ENCODE measurements at places on chromosomes 4 and X. TPM values are rescaled to one million over a fixed set of nuclear protein-coding genes. Genes with fewer than 3 reads are reported as not detected.
A peak's percentile ranks its signal among the peaks of the same experiment; 100 is the strongest.

TEC gene
- polyA plus RNA-seq = 1.9 TPM

C4orf50 gene
- 0.06 TPM for polyA plus RNA-seq

RIBC1 gene
- 0.55 TPM for polyA plus RNA-seq

CPEB2 gene
- 0.66 TPM for polyA plus RNA-seq

SRPX2 gene
- polyA plus RNA-seq = not detected

DNA sequence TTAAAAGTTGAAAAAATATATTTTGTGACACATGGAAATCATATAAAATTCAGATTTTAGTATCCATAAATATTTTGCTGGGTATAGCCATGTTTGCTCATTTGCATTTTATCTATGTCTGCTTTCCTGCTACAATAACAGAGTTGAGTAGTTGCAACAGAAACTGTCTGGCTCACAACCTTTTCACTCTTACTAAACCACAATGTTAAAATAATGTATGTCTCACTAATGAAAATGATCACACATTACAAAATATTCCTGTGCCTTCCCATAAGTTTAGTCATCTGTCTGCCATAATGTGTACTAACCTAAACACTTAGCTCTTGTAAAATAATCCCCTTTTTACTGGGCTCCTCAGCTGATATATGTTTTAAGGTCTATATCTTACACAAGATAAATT is 174.0 kb upstream of the PRPS2 start:
- H3K27me3 ChIP-seq = no peaks in the 10 kb centered on the region
- no peak for DNase-seq
- H3K4me3 ChIP-seq = no peak overlapping the region
- H3K27ac ChIP-seq = no peak overlapping the region
- no peaks in the 10 kb centered on the region for H3K4me1 ChIP-seq

- no peaks in the 10 kb centered on the region for H3K36me3 ChIP-seq
- no peaks in the 10 kb centered on the region for H3K4me1 ChIP-seq
- no peaks in the 10 kb centered on the region for H3K27me3 ChIP-seq
Observed at GRCh38 chr4:30117433-30117832, 602.7 kb upstream of the PCDH7 start.

DNA sequence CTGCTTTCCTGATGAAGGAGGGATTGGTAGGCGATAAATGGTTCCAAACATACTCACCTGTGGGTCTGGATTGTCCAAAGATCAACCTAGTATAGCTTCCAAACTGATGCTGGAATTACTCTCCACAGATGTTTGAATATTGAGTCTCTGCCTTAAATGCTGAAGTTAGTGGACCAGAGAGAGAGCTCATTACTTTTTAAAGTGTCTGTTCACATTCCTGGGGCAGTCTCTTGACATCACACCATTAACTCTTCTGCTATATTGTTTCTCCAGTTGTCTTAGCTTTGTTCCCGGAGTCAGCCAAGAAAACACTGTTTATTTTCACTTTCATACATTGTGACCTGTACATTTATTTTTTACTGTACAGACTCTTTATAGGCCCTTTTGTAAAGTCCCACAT is 35.4 kb downstream of the ARHGEF38 start:
- H3K27ac ChIP-seq = no peak overlapping the region
- no peaks in the 10 kb centered on the region for H3K36me3 ChIP-seq
- peaks cover 6% of the 10 kb centered on the region for H3K4me1 ChIP-seq
- H3K27me3 ChIP-seq = no peaks in the 10 kb centered on the region

- H3K27me3 ChIP-seq = no peaks in the 10 kb centered on the region
- H3K4me3 ChIP-seq = no peak overlapping the region
- no peaks in the 10 kb centered on the region for H3K4me1 ChIP-seq
- H3K36me3 ChIP-seq = no peaks in the 10 kb centered on the region
- DNase-seq = no peak
Observed at GRCh38 chrX:1025413-1025812, 187.0 kb downstream of the CRLF2 start.

DNA sequence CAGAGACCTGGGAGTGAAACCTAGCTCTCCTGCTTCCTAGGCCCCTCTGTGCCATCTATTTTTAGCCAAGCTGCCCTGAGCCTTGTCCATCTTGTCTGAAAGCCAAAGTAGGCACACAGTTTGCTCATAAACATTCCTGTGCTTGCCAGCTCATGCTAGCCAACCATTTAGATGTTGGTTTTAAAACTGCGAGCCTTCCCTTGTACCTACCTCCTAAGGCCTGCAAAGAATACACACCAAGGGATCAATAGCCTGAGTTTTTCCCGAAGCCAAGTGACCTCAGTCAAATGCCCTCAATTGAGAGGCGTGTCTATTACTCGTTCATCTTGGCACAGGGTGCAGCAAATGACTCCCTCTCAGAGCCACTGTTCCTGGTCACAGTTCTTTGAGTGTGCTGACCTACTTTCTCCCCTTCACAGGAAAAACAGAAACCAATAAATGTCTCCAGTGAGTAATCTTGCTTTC is 48.5 kb downstream of the ZCCHC12 start:
- no peak overlapping the region for H3K27ac ChIP-seq
- no peak for DNase-seq
- H3K4me3 ChIP-seq = no peak overlapping the region
- no peaks in the 10 kb centered on the region for H3K36me3 ChIP-seq
- no peaks in the 10 kb centered on the region for H3K27me3 ChIP-seq

- H3K4me1 ChIP-seq = peaks cover 20% of the 10 kb centered on the region
- H3K36me3 ChIP-seq = no peaks in the 10 kb centered on the region
- H3K4me3 ChIP-seq = no peak overlapping the region
- no peaks in the 10 kb centered on the region for H3K27me3 ChIP-seq
- DNase-seq = peak; percentile 73
- H3K27ac ChIP-seq = no peak overlapping the region
Observed at GRCh38 chr4:88196013-88196365, 37.5 kb upstream of the ABCG2 start.

DNA sequence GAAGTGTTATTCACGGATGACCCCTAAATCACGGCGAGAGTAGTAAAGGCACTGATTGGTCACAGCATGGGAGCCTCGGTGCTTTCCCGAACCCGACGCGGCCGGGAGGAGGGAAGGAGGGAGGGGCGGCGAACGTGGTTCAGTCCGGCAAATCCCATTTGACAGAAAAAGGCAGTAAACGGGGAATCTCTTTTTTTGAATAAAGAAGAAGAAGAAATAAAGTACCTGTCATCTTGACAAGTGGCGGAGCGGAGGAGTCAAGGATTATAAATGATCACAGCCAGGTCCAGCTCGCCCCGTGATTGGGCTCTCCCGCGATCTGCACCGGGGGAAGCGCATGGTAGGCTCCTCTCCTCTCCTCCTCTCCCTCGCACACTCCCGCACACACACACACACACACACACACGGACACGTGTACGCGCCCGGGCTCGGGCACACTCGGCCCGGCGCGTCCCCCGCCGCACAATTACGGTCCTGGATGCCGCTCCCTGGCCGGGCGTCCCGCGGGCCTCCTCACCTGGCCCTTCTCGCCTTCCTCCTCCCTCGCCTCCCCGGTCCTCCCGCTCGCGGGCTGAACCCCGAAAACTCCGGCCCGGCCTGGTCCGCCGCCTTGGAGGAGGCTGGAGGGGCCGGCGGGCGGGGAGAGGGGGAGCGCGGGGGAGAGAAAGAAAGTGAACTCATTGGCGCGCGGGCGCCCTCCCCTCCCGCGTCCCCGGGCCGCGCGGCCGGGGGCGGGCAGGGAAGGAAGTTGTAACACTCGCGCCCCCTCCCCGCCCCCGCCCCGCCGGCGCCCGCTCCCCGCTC is 99.2 kb upstream of the TENM3 start:
- DNase-seq = peak; percentile 87
- peak overlapping the region; percentile 83 for H3K27ac ChIP-seq
- peaks cover 37% of the 10 kb centered on the region for H3K4me1 ChIP-seq
- no peaks in the 10 kb centered on the region for H3K36me3 ChIP-seq

GRCh38 chr4:58587856-58588255 is 1477.7 kb upstream of the IGFBP7 start:
- H3K27ac ChIP-seq = no peak overlapping the region
- no peaks in the 10 kb centered on the region for H3K4me1 ChIP-seq
- H3K27me3 ChIP-seq = no peaks in the 10 kb centered on the region

DNA sequence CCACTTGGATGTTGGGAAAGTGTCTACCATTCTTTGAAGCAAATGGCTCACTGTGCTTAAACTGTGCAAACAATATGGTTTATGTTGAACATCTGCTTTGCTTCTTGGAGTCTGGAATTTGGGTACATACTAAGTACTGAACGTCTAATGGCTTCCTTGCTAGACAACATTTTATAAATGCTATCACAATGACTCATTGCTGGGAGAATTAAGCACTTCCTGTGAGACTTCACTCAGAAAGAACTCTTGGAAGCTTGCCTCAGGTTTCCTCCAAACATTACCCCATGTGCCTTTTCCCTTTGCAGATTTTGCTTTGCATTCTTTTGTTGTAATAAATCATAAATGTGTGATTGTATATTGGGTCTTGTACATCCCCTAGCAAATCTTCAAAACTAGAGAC is 139.7 kb downstream of the PACRGL start:
- no peak for DNase-seq
- no peaks in the 10 kb centered on the region for H3K36me3 ChIP-seq
- no peaks in the 10 kb centered on the region for H3K4me1 ChIP-seq
- no peaks in the 10 kb centered on the region for H3K27me3 ChIP-seq

- no peaks in the 10 kb centered on the region for H3K27me3 ChIP-seq
- no peak overlapping the region for H3K4me3 ChIP-seq
- H3K36me3 ChIP-seq = no peaks in the 10 kb centered on the region
- no peaks in the 10 kb centered on the region for H3K4me1 ChIP-seq
- no peak for DNase-seq
- H3K27ac ChIP-seq = no peak overlapping the region
Observed at GRCh38 chr4:100023800-100024199, 73.7 kb upstream of the H2AZ1 start.

- H3K4me3 ChIP-seq = no peak overlapping the region
- no peak for DNase-seq
- no peaks in the 10 kb centered on the region for H3K4me1 ChIP-seq
Observed at GRCh38 chr4:169640261-169640870, 20.0 kb downstream of the CLCN3 start.

DNA sequence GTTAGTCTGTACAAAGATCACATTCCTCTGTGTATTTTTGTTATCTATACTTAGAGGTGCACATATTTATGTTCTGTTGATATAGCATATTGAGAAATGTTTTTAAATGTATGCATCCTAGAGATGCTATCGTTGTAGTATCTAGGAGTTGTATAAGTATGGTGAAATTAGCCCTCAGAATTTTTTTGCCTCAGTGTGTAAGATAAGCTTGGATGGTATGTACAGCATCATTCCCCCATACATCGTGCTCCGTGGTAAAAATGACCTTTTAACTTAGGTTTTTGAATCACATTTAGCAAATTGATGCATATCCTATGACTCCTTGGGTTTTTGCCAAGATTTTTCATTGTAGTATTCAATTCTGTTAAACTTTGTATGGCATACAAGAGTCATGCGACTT is 113.5 kb downstream of the RPA4 start:
- no peak overlapping the region for H3K27ac ChIP-seq
- DNase-seq = no peak
- H3K36me3 ChIP-seq = no peaks in the 10 kb centered on the region
- no peaks in the 10 kb centered on the region for H3K4me1 ChIP-seq
- no peak overlapping the region for H3K4me3 ChIP-seq

GRCh38 chr4:182089326-182089725 is 153.9 kb upstream of the TENM3 start:
- H3K27ac ChIP-seq = no peak overlapping the region
- no peak overlapping the region for H3K4me3 ChIP-seq
- H3K4me1 ChIP-seq = peaks cover 35% of the 10 kb centered on the region
- H3K36me3 ChIP-seq = no peaks in the 10 kb centered on the region
- H3K27me3 ChIP-seq = no peaks in the 10 kb centered on the region
- DNase-seq = peak; percentile 72
